ENCODE measurements at places on chromosomes 16 and 17.

GRCh38 chr16:29738514-29738913 lies 7.3 kb downstream of the C16orf54 start:
- no peak for DNase-seq

GRCh38 chr17:76597156-76598003 lies 11.7 kb upstream of the ST6GALNAC2 start:
- DNase-seq: no peak

GRCh38 chr16:87744750-87745514 lies 20.9 kb downstream of the KLHDC4 start:
- DNase-seq: no peak

GRCh38 chr17:76191896-76192295 lies 48.4 kb downstream of the RNF157 start:
- no peak for DNase-seq

- no peak for DNase-seq
These were observed 141.8 kb downstream of the CMIP start for GRCh38 chr16:81586417-81586816.

DNA sequence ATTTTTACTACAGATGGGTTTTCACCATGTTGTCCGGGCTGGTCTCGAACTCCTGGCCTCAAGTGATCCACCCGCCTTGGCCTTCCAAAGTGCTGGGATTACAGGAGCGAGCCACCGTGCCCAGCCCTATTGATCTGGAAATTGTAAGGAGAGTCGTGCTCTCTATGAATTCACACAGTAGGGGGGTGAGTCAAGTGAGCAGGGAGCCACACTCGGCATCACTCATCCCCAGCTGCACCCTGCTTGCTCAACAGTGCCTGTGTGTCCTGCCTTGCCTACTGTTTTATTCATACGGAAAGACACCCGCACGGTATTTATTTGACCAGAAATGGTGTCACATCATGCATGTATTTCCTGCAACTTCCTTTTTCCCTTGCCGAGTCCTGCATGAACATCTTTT lies 157.2 kb upstream of the FOXF1 start:
- no peak for DNase-seq

- DNase-seq: no peak
These were observed 126.1 kb upstream of the RCVRN start for GRCh38 chr17:10031127-10031526.

- DNase-seq: no peak
These were observed 1.4 kb downstream of the CENPX start for GRCh38 chr17:82021107-82021899.

- no peak for DNase-seq
These were observed 79.2 kb downstream of the MYH11 start for GRCh38 chr16:15777533-15778203.

DNA sequence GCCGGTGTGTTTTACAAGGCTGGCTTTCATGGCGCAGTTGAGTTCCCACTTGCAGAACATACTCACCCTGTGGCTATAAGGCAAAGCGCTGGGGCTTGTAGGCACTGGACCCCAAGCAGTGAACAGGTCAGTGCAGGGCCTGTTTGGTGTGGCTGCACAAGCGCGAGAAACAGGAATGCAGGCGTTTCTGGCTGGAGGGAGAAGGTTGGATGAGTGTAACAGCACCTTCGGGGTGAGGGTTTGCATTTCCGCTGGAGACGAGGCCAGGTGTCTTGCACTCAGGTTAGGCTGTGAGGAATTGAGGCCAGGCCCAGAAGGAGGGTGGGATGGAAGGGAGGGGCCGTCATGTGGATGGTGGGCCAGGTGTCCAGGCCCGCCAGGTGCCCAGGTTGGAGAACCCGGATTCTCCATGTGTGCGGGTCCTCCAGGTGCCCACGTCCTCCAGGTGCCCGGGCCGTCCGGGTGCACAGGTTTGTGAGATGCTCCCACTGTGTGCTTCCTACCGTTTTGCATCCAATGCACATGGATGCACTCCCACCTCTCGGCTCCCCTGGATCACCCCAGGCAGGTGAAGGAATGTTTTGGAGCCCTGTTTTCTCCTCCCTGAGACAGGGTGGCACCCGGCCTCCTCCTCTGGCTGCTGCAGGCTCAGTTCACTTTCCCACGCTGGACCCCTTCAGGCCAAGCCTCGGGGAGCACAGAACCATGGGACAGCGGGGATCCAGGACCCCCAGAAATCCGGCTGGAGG lies 46.0 kb downstream of the SLC7A5 start:
- no peak for DNase-seq

DNA sequence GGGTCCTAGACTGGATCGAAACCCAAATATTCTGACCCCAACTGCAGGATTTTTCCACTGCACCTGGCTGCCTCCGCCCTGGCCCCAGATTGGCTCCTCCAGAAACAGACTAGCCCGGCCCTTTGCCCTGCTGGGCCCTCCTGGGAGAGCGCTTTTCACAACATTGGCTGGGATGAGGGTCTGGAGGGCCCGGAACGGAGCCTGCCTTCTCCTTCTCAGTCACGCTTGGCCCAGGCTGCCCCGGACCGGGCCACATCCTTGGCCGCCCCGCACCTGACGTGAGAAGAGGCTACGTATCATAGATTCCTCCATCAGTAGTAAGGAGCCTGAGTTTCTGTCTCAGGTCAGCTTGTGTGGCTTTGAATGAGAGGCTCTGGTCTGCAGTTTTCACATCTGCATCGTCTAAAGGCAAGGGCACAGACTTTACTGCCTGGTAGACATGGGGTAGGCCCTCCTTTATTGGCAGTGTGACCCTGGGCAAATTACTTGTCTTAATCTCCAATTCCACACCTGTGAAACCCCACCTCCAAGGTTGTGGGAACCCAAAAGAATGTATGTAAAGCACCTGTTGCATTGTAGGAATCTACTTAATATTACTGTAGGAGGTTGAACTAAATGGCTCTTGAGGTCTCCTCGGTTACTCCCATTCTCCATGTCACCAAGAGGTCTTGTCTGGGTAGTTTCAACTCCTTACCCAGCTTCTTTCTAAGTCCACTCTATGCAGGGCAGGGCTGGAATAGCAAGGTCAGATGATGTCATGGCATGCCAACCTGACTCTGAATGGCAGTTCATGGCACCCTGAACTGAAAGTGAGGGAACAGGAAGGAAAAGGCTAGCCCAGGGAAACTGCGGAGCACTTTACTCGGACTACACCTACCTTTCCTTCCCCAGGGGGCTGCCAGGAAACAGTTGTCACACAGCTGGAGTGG lies 661 bp downstream of the LRRC3C start:
- DNase-seq: no peak

DNA sequence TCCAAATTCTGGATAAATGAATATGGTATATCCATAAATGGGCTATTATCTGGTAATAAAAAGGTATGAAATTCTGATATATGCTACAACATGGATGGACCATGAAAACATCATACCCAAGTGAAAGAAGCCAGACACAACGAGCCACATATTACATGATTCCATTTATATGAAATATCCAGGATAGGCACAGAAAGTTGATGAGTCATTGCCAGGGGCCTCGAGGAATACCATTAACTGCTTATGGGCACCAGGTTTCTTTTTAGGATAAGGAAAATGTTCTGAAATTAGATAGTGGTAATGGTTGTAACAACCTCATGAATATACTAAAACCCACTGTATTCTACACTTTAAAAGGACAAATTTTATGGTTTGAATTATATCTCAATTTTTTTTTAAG lies 123.2 kb downstream of the PITPNC1 start:
- DNase-seq: no peak

DNA sequence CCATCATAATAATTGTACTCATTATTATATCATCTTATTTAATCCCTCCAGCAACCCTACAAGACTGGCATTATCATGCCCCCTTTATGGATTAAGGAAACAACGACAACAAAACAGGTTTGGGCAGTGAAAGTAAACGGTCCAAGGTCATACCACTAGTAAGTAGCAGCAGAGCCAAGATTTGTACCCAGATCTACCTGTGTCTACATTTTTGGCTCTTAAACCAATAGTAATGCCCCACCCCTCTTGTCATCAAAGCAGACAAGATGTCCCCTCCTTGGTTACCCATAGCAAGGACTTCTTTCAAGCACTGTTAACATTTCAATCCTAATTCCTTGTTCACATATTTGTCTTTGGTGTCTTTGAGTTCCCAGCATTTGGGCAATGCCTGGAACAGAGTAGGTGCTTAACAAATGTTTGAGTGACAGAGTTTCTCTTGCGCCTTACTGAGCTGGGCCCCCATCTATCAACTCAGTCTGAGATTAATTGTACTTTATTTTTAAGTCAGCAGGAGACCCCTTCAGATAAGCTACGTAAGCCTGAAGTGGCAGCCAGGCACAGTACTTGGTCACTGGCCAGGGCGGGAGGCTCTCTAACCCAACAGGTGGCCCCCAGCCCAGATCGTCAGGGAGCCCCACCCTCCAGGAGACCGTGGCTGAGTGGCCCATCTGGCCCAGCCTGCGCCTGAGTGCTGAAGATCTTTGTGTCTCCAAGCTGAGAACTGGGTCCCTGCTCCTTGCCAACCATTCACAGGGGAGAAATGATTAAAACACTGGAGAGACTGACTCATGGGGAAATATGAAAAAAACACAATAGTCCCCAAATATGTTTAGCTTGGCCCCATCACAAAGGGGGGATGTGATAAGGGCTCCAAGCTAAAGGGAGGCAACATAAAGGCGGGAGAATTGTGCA lies 75.8 kb downstream of the AXIN2 start:
- no peak for DNase-seq

DNA sequence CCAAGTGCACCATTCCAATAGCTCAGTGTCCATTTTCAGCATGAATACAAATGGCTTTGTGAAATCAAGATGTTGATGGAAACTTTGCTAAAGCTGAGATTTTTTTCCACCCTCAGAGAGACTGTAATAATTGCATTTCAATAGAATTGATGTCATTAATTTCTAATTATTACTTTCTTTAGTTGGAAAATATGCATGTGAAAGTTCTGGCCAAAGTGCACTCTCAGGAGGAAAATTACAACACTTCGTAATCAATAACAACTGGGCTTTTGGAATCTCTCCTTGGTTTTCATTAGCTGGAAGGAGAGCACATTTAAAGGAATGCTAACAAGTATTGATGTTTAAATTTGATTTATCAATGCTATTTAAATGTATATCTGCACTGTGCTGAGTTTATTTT lies 529.5 kb upstream of the CDH8 start:
- no peak for DNase-seq

DNA sequence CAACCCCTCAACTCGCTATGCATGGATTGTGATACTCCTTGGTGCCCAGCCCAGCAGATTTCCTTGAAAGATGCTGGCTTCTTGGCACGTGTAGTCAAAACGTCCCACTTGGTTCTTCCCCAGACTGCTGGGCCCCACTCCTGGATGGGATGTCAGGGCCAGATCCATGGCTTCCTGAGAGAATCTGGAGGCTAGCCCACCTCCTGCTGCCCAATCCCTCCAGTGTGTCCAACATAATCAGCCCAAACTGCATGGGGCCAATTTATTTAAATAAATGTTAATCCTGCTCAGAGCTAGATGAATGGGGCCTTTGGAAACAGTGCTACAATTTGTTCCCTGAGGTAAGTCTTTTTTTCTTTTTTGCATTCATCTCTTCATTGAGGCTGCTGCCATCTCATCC lies 49.4 kb downstream of the WSB1 start:
- no peak for DNase-seq

- no peak for DNase-seq
These were observed 99.4 kb upstream of the CACNG3 start for GRCh38 chr16:24156777-24157176.

DNA sequence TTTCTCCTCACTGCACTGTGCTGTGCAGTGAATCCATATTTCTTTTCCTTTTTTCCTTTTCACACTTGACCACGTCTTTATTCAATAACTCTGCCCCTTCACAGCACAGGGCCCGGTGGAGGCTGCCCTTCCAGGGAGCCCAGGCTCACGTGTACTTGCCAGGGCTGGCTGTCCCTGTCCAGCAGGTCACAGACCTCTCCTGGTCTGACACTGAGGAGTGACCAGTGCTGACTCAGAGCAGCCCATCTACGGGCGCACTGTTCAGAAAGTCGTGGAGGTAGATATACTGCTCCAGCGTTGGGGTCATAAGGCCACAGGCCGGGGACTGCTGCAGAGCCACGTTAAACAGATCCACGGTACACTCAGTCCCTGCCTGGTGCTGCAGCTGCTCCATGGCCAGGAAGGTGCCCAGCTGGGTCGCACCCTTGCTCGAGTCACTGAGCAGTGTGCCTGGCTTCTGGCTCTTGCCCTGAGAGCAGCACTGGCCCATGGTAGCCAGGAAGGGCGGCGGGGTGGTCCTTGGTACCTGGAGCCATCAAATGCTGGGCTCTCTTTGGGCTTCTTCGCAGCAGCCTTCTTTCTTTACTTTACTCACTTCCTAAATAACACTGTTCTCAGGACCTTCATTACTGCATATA lies 531.7 kb downstream of the CDH13 start:
- no peak for DNase-seq

DNA sequence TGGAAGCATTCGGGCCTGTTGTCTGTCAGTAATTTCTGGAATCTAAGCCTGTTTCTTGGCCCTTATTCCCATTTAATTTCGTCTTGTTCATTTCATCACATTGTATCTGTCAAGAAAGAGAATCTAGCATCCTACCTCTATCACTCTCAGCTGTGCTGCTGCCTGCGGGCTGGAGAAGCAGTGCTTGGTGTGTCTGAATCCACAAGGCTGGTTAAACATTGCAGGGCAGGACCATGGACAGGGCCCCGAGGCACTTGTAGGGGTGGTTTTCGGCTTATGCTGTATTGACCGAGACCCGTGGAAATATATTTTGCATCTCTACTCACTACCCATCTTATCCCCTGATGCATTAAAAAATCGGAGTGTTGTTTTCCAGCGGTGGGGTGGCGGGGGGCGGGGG lies 3.1 kb downstream of the RAB11FIP4 start:
- DNase-seq: peak; percentile 90

DNA sequence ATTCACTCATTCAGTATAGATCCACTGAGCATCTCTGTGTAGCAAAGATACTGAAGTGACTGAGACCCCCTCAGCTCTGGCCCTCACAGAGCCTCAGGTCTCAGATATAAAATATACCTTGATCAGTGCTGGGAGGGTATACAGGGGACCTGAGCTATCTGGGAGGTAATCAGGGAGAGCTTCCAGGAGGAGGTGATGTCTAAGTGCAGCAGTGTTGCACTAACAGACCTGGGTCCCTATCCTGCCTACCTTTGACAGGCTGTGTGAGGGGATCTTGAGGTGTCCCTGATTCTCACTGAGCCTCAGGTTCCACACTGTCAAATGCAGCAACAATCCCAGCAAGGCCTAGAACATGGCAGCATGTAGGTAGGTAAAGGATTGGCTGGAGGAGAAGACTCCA lies 6.5 kb upstream of the ALKBH5 start:
- no peak for DNase-seq

GRCh38 chr16:70685061-70685937 lies 554 bp downstream of the MTSS2 start:
- no peak for DNase-seq

- DNase-seq: no peak
These were observed 5.8 kb upstream of the ALDH3A1 start for GRCh38 chr17:19753661-19754463.

- DNase-seq: no peak
These were observed 120.2 kb upstream of the XYLT1 start for GRCh38 chr16:17590711-17591654.

- no peak for DNase-seq
These were observed 7.3 kb downstream of the C16orf89 start for GRCh38 chr16:5058476-5058875.
